ENCODE measurements at places on chromosomes 6 and 20. TPM values are rescaled to one million over a fixed set of nuclear protein-coding genes. Genes with fewer than 3 reads are reported as not detected.

GRCh38 chr6:118735320-118735719 lies 83.9 kb upstream of the CEP85L start:
- DNase-seq = no peak

DNA sequence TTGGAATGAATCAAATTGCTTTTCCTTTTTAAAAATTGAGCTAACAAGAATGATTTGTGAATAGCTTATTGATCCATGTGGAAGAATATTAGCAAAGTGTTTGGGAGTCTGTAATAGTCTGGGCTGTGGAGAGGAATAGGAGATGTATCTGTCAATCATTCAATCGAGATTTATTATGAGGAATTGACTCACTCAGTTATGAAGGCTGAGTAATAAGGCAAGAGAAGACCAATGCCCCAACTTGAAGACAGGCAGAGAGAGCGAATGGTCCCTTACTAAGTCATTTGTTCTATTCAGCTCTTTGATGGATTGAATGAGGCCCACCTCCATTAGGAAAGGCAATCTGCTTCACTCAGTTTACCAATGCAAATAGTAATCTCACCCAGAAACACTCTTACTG lies 403.0 kb downstream of the CD83 start:
- no peak for DNase-seq

DNA sequence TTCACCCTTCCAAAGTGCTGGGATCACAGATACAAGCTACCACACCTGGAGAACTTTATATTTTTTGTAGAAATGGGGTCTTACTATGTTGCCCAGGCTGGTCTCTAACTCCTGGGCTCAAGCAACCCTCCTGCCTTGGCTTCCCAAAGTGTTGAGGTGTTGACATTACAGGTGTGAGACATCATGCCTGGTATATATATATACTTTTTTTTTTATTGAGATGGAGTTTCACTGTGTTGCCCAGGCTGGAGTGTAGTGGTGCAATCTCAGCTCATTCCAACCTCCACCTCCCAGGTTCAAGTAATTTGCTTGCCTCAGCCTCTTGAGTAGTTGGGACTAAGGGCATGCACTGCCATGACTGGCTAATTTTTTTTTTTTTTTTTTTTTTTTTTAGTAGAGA lies 5.4 kb downstream of the FKBP5 start:
- DNase-seq = no peak

Gene ABHD16B
- total RNA-seq = not detected

- no peak for DNase-seq
Observed at GRCh38 chr20:38146628-38147027, 18.4 kb downstream of the TGM2 start.

Gene OARD1
- 33.7 TPM for total RNA-seq

GRCh38 chr6:5946701-5947100 lies 60.0 kb downstream of the NRN1 start:
- no peak for DNase-seq

- DNase-seq = no peak
Observed at GRCh38 chr6:136742125-136742524, 50.2 kb downstream of the MAP3K5 start.

Gene TINAG
- not detected for total RNA-seq

DNA sequence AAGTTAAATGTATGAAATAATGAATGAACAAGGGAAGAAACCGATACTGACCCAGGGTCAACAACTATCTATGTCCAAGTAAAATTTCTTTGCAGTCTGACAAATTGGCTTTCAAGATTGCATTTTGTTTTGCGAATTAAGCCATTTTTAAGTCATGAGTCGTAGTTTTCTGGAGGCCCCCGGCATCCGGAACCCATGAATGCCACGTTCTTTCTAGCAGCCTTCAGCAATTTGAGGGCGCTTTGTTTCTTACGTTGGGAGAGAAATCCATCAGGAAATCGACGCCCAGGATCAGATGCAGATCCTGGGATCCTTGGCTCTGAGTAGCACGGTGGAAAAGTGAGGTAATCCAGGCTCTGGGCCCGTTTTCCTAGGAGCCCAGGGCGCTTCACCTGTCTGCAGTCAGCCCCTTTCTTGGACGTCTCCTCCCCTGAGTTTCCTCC lies 309 bp upstream of the ABRACL start:
- DNase-seq = no peak

- DNase-seq = no peak
Observed at GRCh38 chr6:105608711-105609374, 206.0 kb upstream of the PREP start.

GRCh38 chr6:7668936-7669335 lies 57.0 kb upstream of the BMP6 start:
- no peak for DNase-seq

DNA sequence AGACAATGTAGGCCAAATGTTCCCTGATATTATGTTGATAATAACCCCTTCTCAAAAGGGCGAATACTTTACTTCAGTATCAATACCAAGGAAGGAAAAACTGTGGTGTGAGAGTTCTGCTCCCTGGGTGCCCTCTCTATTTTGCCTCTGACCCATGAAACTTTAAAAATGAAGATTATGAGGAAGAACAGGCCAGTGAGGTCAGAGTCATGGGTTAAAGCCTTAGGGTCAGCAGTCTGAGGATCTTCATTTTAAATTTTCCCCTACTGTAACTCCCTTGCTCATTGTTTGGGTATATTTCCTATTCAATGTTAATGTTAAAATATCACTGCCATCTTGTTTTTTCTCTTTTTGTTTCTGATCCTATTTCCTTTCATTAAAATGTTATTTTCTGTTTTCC lies 47.9 kb downstream of the PRKN start:
- DNase-seq = no peak

DNA sequence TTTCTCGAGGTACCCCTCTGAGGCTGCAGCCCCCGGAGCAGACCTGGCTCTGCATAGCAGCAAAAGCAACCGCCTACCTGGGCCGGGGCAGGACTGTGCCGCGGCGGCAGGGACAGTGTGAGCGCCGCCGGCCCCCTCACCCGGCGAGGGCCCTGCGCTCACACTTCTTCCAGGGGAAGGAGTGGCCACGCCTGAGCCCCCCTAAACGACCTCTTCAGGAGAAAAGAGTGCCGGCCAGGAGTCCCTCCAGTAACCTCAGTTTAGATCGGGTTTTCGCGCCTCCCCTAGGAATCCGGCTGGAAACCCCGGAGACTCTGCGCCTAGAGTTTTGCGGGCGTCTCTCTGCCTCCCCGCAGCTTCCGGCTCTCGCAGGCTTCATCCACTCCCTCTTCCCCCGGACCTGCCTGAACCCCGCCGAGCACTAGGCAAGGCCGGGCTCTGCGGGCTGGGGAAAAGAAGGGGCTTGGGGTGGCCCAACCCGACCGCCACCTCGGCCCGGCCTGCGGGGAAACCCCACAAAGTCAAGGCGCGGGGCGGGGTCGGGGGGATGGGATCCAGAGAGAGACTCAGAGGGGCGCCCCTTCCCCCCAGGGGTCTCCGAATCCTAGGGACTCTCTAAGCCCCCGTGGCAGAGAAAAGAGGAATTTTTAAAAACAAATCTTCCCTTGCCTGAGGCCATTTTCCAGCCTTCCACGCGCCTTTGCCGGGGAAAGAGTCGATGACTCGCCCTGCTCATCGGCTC lies 558 bp downstream of the LINC00237 start:
- DNase-seq = no peak

GRCh38 chr6:51118792-51119191 lies 300.1 kb downstream of the TFAP2B start:
- DNase-seq = no peak

- DNase-seq = peak; percentile 36
Observed at GRCh38 chr20:58650181-58650775, 805 bp upstream of the STX16 start.

Gene ADGRF4
- not detected for total RNA-seq

Gene C6orf141
- not detected for total RNA-seq

All from activated T-helper 2 cell treated with anti-CD3 and anti-CD28 coated beads, Interferon-gamma antibody, Interleukin-2, Interleukin-4, amounts not matched to agents 10 μg/mL and 5 μg/mL and 100 μg/mL, durations not matched to agents 14 hours and 24 hours and 36 hours (primary cell).